ENCODE measurements at places on chromosomes 7 and 10.

GRCh38 chr7:99002827-99003212 lies 124.5 kb downstream of the TRRAP start:
- no peak for DNase-seq

DNA sequence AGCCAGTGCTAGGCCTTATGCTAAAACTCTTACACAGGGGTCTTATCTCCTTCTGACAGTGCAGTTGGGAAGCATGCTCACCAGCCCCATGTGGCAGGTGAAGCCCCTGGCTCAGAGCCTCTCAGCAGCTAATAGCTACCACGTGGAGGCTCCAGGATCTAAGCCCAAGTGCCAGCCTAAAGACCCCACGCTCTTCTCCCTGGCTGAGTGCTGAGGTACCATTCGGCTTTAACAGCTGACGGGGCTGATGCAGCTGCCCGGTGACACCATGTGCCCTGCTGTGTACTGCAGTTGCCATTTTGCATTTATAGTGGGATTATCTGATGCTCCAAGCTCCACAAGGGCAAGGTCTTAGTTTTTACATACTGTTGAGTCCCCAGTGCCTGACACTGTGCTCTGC lies 515.7 kb upstream of the GALNT17 start:
- DNase-seq: no peak

GRCh38 chr10:12720217-12720981 lies 281.1 kb downstream of the CCDC3 start:
- no peak for DNase-seq

- no peak for DNase-seq
Observed at GRCh38 chr7:150964593-150965111, 13.5 kb downstream of the KCNH2 start.

GRCh38 chr7:75638594-75639070 lies 100.1 kb downstream of the HIP1 start:
- no peak for DNase-seq

DNA sequence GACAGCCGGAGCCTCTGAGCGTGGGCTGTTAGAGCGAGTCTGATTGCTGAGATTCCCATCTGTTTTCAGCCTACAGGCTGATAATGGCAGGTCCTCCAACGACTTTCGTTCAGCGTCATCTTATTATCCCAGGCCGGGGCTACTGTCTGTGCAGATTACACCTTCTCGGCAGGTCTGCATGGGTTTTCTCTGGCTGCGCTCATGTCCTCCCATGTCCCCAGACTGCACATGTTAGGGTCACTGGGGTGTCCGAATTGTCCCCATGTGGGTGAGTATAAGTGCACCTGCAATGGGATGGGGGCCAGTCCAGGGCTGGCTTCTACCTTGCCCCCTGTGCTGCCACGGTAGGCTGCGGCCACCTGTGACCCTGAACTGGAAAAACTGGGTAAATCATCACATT lies 257.8 kb downstream of the COBL start:
- no peak for DNase-seq

DNA sequence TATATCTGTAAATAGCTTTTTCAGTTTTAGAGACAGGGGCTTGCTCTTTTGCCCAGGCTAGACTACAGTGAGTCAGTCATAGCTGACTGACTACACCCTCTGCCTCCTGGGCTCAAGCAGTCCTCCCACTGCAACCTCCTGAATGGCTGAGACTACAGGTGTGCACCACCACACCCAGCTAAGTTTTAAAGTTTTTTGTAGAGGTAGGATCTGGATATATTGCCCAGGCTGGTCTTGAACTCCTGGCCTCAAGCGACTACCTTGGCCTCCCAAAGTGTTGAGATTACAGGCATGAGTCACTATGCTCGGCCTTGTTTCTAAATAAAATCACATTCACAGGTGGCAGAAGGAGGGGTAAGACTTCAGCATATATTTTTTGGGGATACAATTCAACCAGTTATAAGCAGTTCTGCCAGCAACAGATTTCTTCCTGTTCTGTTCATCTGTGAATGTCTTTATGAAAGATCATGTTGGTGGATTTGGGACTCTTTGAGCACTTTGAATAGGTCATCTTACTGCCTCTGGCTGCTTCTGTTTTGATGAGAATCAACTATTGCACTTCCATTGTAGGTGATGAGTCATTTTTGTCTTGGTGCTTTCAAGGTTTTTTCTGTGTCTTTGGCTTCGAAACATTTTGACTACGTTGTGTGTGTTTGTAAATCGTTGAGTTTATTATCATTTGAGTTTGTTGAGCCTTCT lies 15.7 kb downstream of the RBM33 start:
- DNase-seq: no peak

DNA sequence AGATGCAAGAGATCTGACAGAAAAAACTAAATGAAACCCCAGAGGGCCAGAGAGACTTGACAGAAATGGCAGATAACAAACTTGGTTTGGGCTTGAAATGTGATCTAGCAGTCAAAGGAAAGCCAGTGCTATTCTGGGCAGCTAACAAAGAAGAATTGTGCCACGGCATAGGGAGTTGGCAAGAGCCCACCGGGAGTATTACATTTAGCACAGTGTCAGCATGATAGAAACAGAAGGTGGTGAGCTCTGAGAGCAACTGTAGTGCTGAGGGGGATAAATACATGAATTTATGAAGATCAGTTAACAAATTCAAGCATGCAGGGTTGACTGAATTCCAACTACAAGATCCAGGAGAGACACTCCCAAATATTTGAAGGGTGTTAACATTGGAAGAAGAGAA lies 91.1 kb downstream of the AHCYL2 start:
- DNase-seq: no peak

DNA sequence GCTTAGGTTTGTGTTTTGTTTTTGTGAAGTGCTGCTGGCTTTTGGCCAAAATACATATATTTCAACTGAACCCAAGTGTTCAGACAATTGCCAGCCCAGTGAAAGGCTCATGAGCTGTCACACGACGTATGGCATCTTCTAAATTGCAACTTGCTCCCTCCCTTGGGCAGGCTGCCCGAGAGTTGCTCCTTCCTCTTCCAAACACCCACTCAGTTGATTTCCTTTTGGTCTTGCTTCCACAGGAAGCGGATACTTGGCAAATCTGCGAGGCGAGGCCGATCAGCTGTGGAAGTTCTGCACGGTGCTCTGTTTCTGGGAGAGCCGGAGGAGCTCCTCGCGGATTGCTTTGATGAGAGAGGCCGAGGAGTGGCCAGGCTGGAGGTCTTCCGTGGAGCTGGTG lies 39.6 kb upstream of the ATP6V0A4 start:
- DNase-seq: no peak

DNA sequence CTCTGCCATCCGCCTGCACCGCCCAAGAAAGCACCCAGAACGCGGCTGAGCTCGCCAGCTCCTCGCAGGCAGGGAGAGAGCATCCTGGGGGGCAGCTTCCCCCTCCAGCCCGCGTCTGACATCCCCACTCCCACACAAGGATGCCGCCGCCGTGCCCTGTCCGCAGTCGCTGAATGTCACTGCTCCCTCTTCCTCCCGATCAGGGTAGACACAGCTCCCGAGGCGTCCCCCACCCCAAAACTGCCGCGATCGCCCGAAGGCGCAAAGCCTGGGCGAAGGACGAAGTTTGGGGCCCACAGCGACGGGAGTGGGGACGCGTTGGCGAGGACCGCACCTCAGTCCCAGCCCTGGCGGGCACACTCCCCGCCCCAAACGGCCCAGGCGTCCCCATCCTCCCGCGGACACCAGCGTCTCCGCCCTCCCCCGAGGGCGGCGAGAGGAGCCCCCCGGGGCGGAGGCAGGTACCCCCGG lies 1.5 kb upstream of the KAT6B start:
- DNase-seq: peak; percentile 4

DNA sequence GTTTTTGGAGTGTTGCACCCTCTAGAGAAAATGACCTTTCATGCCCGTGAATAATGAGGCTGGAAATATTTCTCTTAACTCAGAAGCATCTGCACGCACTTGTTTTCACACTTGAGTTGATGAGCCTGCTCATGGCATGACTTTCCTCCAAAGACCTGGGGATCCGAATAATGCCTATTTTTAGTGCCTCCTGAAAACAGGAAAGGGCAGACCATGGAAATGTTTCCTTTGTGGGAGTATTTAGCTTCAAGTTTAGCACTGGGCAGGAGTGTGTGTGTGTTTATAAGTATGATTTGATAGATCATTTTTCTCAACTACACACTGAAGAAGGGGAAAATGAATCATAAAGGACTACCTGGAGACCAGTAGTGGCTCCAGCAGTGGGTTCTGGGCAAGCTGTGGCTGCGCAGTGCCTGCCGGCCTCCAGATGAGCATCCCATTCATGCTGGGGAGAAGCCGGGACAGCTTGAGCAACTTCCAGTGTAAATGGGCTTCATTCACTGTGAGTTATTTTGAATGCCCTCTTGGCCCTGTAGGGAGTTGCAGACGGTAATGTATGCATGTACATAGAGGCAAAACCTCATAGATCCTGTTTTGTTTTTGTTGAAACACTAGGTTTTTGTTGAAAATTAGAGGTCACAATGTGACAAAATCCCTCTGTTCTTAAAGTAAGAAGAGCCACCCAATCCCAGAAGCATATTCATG lies 117.8 kb upstream of the INSYN2A start:
- no peak for DNase-seq

GRCh38 chr10:13956826-13957225 lies 370.1 kb downstream of the PRPF18 start:
- DNase-seq: no peak

GRCh38 chr7:43649755-43650274 lies 66.9 kb downstream of the STK17A start:
- peak; percentile 49 for DNase-seq

DNA sequence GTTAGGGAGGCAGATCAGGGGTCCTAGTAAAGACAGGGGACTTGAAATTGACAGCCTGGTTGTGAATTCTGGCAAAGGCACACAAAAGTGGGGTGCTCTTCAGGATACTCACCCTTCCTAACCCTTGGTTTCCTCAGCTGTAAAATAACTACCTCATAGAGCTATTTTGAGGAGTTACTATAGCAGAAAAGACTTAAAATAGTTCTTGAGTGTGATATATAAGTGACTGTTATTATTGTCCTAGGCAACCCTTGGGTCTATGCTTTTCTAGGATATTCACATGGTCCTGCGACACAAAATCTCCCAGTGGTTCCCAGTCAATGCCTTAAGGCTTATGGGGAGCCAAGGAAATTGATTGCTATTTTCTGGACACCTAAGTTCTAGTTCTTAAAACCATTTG lies 98.1 kb upstream of the NAMPT start:
- DNase-seq: no peak
